Activated CD4-positive, alpha-beta memory T cell treated with anti-CD3 and anti-CD28 coated beads for 36 hours (primary cell): ENCODE measurements at places on chromosomes 2 and 18.

GRCh38 chr2:28334527-28334894 is 58.1 kb upstream of the FOSL2 start:
- DNase-seq, result no peak

DNA sequence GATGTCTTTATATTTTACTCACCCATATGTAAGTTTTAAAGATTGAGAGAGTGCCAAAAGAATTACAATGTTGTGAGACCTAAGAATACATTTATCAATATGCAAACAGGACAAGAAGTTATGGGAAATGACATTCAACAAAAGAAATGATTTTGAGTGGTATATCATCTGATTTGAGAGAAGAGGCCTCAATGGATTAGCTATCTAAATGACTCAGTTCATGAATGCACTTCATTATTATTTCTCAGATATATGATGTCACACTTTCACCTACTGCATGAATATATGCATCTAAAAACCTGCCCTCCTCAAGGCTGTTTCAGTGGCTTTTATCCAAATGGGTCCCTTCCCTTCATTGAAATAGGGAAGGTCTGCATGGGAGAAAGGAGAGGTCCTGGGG is 128.3 kb upstream of the LYPD1 start:
- no peak for DNase-seq

DNA sequence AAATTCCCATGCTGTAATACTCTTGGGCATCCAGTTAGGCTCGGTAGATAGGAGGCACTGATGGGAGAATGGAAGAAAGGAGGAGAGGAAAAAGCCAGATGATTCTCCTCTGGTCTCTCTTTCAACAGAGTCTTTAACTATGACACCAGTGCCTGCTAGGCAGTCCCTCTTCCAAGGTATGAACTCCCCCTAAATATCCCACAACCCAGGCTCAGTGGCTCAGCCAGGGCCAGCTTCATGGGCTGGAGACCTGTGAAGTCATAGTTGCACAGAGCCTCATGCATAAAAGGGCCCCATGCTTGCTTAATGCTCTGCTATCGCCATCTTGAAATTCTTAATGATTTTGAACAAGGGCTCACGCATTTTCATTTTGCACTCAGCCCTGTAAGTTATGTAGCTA is 869.2 kb upstream of the GCFC2 start:
- DNase-seq, result no peak

DNA sequence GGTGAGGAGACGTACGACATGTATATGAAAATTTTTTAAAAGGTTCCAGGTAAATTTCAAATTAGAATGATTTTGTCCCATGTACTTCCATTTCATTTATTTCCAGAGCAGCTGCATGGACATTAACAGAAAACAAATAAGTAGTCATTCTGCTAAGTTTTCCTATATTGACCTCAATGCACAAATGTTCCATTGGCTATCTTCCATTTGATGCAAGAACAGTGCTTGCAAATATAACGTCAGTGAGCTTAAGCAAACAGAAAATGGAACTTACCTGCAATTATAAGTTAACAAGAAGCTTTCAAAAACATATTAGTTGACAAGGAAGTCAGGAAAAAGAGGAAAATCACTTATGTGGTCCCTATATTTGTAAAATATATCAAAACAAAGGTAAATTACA is 16.6 kb downstream of the PAIP2B start:
- DNase-seq, result no peak

- DNase-seq, result no peak
Measured at GRCh38 chr2:179862898-179863458, 1.6 kb upstream of the ZNF385B start.

DNA sequence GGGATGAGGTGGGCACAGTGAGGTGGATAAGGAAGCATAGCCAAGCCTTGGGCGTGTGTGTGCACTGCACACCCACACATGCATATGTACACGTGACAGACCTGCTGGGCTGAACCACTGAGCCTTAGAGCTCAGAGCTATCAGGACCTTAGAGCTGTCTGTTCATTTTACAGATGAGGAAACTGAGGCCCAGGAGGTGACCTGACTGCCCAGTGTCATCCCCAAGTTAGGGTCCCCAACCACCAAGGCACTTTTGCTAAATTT is 8.2 kb upstream of the SNED1 start:
- DNase-seq, result no peak

DNA sequence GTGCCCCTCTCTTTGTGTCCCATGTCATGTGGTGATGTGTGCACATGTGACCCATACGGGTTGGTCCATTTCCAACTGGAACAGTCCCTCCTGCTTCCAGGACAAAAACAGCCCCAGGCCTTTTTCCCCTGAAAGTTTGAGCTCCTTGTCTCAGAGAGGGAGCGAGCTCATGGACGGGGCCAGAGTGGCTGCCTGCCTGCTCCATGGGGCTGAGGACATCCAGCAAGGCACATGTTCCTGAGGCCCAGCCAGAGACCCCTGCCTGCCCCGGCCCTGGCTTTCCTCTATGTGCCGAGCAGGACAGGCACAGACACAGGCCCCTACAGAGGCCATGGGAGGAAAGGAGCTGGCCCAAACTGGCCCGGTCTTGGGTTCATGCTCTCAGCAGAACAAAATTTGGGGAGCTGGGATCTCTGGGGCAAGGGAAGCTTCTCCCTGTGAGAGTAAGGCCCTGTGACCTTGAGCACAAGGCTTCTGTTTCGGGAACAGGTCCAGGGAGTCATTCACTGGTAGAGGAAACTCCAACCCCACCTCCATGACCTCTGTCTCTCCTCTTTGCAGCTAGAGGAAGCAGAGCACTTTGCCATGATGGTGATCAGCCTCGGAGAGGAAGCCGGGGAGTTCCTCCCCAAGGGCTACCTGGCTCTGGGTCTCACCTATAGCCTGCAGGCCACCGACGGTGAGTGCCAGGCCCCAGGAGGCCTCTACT is 105.8 kb upstream of the MCFD2 start:
- DNase-seq, result no peak
